ENCODE measurements at places on chromosomes 3 and 15.
A peak's percentile ranks its signal among the peaks of the same experiment; 100 is the strongest.

DNA sequence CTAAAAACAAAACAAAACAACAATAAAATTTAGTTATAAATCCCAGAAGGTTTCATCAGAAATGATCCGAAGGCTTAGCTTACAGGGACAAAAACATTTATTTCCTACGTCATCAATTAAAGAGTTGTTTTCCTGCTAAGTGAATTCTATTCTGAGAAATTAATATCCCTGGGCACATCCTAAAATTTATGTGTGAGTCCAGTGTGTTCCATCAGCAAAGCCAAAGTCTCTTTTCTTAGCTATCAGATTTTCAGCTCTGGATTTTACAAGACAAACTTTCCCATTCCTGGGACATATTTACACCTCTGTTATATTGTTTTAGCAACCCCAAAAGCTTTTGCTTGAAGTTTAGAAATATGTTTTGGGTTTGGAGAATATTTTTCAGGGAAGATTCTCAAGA lies 4.4 kb upstream of the TMC3 start:
- DNase-seq, result no peak

DNA sequence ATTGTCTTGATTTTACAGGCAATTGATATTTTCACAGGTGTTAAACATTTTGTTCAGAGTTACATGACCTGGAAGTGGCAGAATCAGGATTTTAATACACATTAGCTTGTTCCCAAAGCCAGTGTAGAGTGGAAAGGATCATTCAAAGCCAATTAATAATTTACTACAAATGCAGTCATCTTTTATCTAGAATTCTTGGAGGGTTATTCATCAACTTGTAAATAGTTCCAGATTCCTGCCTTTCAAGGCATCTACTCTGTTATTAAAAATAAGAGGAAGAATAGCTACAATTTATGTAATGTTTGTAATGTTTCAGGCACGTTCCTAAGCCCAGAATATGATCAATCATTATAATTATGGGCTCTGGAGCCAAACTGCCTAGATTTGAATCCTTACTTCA lies 358.5 kb downstream of the ZNF385D start:
- DNase-seq, result no peak

- no peak for DNase-seq
Observed at GRCh38 chr3:72944696-72945095, 51.9 kb upstream of the PPP4R2 start.

GRCh38 chr3:29513236-29513635 lies 232.4 kb downstream of the RBMS3 start:
- no peak for DNase-seq

DNA sequence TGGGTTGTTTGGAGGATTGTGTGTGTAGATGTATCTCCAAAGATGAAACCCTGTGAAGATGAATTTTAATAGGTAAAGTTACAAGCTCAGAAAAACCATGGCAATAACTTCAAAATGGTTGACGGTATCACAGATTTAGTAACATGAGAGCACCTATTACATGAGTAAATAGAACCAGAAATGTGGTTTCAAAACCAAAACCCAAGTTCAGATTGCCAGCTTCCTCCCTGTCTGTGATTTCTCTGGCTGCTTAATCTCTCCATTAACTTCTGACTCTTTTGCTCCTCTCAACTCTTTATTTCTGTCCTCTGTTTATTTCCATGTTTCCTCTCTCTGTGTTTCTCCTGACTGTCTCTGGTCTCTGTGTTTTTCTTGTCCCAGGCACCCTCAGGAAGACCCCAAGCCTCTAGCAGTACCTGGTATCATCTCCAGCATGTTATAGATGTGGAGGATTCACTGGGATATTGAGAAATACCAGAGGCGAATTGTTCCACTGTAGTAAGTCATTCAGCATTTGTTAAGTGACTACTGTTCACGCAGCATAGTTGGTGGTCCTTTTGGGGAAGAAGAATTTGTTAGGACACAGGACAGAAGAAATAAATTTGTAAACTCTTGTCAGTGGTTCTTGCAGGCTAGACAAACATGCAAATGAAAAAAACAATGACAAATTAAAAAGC lies 138.8 kb downstream of the BBX start:
- DNase-seq, result no peak

DNA sequence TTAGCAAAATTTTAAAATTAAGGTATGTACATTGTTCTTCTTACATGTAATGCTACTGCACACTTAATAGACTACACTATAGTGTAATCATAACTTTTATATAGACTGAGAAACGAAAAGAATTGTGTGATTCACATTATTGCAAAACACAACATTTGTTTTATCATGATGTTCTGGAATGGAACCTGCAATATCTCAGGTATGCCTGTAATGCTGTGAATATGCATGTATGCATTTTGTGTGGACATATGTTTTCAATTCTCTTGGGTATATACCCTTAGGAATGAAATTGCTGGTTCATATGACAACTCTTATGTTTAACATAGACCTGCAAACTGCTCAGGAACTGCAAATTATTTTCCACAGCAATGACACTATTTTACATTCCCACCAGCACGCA lies 38.6 kb upstream of the TJP1 start:
- no peak for DNase-seq

GRCh38 chr3:17795711-17796110 lies 53.3 kb upstream of the TBC1D5 start:
- DNase-seq, result no peak

GRCh38 chr15:88032787-88033186 lies 223.8 kb downstream of the NTRK3 start:
- DNase-seq, result no peak

DNA sequence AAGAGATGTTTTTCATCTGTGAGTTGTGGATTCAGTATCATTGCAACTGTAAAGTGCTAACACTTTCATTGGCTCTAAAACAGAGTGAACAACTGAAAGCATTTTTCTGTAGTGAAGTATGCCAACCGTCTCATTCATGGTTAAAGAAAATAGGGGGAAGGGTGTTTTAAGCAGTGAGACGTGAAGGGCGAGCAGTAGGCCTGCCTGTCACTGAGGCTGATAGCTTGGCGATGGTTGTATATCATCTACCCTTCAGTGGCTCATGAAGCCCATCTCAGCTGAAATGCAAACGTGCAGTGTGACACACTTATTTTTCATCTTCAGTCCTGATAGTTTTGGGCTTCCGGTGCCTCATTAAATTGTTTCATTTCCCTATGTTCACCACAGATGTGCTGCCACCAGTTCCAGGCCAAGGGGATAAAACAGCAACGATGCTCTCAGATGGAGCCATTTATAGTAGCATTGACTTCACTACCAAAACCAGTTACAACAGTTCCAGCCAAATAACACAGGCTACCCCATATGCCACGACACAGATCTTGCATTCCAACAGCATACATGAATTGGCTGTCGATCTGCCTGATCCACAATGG lies 562.0 kb downstream of the ROBO2 start:
- DNase-seq, result no peak

GRCh38 chr15:64507293-64507802 lies 47.0 kb downstream of the ZNF609 start:
- DNase-seq, result peak; percentile 49

DNA sequence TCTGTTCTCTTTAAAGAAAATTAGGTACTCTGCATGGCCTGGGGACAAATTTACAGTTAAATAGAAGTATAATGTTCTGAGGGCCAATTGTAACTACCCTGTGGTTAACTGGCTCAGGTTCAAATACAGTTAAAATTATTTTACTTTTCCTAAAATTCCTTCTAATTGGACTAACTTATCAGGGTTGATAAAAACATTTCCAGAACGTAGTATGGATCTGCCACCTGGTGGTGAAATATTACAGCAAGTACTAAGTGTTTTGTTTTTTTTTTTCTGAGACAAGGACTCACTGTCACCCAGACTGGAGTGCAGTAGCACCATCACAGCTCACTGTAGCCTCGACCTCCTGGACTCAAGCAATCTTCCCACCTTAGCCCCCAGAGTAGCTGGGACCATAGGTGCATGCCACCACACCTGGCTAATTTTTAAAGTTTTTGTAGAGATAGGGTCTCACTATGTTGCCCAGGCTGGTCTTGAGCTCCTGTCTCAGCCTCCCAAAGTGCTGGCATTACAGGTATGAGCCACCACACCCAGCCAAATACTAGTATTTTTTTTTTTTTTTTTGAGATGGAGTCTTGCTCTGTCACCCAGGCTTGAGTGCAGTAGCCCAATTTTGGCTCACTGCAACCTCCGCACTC lies 29.2 kb downstream of the NEO1 start:
- peak; percentile 1 for DNase-seq

DNA sequence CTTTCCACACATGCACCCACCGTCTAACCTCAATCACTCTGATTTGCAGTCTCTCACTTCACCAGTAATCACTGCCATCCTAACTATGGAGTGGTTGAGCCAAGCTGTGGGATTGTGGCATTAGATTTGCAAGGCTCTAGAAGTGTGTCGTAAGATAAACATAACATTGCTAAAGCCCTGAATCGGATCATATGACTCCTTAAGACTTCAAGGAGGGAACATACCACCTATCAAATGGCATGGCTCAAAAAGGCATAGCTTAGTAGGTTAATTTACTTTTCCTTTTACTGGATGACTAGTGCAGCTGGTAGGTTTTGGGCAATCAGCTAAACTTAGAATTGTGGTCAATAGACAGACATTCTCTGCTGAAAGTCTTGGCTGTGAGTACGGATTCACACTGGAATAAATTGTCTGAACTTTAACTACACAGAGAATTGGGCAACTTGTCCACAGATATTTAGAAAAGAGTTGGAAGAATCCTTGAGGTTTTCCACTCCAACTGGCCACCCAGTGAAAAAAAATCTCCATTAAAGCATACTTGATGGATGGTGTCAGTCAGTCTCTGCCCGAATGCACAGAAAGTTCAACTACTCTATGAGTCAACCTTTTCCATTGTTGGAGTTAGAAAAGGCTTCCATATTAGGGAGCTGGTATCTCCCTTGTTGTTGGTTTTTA lies 476.7 kb upstream of the CBLB start:
- DNase-seq, result no peak

DNA sequence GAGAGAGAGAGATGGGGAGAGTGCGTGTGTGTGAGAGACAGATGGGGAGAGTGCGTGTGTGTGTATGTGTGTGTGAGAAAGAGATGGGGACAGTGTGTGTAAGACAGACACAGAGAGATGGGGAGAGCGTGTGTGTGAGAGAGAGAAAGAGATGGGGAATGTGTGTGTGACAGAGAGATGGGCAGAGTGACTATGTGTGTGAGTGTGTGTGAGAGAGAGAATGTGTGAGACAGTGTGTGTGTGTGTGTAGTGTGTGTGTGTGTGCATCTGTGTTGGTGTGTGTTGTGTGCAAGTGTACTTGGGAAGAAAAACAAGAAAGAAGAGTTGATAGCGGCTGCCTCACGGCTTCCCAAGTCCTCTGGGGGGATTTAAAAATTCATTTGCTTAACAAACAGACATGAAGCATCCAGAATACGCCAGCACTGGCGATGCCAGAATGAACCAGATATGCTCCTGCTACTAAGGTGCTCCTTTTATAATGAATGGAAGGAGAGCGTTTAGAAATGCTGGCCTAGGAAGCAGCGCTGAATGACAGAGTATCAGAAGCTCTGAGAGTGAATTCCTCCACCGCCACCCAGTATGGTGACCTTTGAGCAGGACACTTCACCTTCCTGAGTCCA lies 186.1 kb upstream of the TSC22D2 start:
- no peak for DNase-seq

DNA sequence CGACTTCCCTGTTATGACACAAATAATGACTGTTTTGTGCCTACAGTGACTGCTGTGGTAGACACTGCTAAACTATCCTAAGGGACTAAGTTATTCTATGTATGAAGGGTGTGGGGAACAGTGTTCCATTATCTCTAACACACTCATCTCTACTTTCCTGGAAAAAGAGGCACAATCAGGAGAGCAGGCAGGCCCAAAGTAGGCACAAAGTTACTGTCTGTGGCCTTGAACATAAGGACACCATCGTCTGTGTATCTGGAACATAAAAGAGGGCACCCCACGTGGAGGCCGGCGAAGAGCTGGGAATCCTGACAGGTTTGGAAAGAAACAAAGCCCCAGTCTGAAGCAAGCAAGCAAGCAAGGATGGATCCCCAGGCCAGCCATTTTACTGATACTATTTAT lies 1.5 kb downstream of the ABCC5 start:
- no peak for DNase-seq

- no peak for DNase-seq
Observed at GRCh38 chr3:50203113-50203808, 1.8 kb upstream of the SLC38A3 start.

DNA sequence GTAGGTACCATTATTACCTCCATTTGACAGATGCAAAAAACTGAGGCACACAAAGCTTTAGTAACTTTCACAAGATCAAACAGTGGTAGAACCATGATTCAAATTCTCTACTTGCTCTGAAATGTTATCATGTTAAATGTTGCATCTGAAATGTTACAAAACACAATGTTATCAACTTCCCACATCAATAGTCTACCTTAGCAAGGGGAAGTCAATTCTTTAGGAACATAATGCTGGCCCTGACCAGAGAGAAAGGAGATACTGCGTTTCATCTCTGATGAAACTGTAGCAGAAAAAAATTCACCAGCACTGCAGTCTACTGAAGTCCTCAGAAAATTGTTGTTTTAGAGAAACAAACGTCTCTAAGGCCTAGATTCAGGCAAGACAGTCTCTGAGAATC lies 174.1 kb downstream of the SATB1 start:
- no peak for DNase-seq

- no peak for DNase-seq
Observed at GRCh38 chr3:101665851-101666250, 11.1 kb downstream of the ZBTB11 start.

GRCh38 chr3:145899241-145899640 lies 261.7 kb downstream of the PLOD2 start:
- no peak for DNase-seq

DNA sequence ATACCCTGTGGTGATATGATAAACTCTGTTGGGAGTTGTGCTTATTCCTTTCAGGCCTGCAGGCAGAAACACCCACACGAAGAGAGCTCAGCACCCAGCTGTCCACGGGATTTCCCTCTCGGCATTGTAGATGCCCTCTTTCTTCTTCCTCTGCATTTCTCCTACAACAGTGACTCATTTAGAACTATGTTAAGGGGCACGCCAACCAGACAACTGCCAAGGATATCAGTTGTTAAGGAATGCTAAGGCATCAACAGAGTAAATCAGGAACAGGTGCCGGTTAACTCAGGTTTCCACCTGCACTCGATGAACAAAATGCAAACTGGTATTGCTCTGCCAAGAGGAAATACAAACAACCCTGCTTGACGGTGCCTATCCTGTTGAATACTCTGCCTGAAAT lies 270.0 kb upstream of the PEX5L start:
- peak; percentile 4 for DNase-seq

GRCh38 chr15:74763416-74763815 lies 14.8 kb downstream of the CYP1A2 start:
- DNase-seq, result no peak

- no peak for DNase-seq
Observed at GRCh38 chr15:91988071-91988470, 134.6 kb downstream of the SLCO3A1 start.

DNA sequence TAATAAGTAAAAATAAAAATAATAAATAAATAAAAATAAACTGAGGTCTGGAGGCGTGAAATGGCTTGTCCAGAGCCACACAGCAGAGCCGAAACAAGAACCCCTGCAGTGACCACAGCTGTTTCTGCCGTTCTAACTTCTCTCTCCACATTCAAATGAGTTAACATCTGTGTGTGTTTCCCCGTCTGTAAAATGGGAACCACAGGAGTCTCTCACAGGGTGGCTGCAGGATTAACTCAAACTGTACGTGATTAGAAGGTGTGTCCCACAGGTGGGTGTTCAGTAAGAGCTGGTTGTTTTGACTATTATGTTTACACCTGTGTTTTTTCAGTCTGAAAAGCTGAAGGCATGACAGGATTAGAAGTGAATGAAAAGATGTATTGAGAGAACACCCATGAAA lies 27.0 kb upstream of the MUC4 start:
- DNase-seq, result no peak

GRCh38 chr3:194485468-194485880 lies 1.3 kb downstream of the ATP13A3 start:
- no peak for DNase-seq

GRCh38 chr3:48507256-48508061 lies 3.5 kb upstream of the SHISA5 start:
- DNase-seq, result no peak

All from DMS153 (cell line).